Stimulated activated memory B cell treated with anti-CD40 and anti-IgM and Interleukin-4, amounts not matched to agents 10 μg/mL and 1 μg/mL and 100 μg/mL, for 72 hours (primary cell): ENCODE measurements at places on chromosomes 3 and 15.

DNA sequence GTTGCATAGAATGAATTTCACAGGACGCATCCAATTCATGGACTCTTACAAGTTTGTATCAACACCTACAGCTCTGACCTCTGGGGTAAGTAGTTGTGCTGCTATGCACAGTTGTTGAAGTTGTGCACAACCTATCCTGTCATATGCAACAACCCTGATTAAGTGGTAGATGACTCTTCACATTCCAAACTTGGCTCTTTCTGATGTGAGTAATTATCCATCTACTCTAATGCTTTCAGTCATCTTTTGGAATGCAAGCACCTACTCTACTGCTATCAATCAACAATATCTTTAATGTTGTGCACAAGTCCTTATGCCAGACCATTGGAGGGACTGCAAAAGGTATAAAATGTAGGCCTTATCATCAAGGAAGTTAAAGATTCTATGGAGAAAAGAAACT lies 921.4 kb downstream of the MCTP2 start:
- no peak for ATAC-seq

DNA sequence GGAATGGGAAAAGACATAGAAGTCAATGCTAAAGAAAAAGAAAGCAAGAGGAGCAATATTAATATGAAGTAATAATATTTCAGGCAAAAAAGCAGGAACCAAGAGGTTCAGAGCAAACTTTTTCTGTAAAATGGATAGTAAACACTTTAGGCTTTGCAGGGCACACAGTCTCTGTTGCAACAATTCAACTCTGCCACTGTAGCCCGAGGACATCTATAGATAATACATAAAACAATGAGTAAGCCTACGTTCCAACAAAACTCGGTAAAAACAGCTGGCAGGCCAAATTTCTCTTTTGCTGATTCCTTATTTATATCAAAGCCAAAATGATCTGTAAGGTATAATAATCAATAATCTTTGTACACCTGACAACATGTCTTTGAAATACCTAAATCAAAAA lies 56.8 kb downstream of the SMAD6 start:
- ATAC-seq = no peak

DNA sequence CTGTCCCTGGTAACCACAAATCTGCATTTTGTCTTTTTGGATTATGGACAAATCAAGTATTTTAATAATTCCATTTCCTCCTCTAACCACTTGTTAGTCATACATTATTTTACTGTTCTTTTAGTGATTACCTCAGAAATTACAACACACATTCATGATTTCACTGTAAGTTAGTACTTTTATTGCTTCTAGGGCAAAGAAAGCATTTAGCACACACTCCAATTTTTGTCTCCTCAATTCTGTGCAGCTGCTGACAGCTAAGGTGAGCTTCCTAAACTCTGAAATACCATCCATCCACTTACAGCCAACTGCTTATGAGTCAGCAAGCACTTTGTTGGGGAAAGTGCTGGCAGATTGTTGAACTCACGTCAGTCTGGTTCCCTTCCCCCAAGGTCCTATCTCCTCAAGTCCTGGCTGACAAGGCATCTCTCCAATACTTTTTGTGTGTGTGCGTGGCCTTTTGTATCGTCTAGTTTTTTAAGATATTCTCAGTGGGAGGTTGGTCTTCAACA lies 49.4 kb upstream of the TNFAIP8L3 start:
- no peak for ATAC-seq

GRCh38 chr3:165070682-165071081 lies 7.6 kb downstream of the SI start:
- ATAC-seq = no peak

- ATAC-seq = peak; percentile 27
These were observed 78.1 kb upstream of the RNF7 start for GRCh38 chr3:141659821-141660613.

- peak; percentile 72 for ATAC-seq
These were observed 5.7 kb downstream of the STIMATE start for GRCh38 chr3:52891615-52892081.

GRCh38 chr3:129291236-129291886 lies 12.7 kb downstream of the HMCES start:
- ATAC-seq = no peak

GRCh38 chr3:38129058-38129457 lies 7.9 kb downstream of the ACAA1 start:
- no peak for ATAC-seq

DNA sequence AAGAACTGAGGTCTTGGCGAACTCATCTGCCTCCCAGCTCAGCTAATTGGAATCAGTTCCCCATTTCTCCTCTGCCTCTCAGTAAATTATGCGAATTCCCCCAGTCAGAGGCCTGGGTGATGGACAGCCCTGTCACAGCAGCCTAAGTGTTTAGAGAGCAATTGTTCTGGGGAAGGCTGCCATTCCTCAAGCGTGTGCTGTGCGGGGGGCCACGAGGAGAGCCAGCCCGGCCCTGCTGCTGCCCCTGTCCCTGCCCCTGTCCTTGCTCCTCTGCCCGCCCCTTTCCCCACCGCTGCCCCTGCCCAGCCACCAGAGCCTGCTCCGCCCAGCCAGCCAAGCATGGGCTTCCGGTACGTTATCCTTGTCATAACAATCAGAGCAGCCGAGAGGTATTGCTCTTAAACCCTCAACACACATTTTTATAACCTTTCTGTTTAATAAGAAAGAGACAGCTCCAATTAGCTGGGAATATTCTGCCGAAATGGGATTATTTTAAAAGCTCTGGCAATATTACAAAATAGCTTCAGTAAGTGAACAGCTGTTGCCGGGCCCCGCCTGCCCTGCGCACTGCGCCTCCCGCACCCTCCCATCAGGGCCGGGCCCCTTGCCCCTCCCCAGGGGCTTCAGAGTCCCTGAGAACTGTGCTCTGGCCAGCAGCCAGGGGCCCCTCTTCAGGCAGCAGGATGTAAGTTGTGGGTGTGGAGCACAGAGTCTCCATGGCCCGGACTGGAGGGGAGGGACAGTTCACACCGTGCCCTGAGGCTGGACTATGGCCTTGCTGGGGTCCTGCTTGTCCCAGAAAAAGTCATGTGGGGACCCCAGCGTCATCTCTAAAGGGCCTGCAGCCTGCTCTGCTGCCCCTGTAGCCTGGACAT lies 12.4 kb upstream of the CACNA2D2 start:
- ATAC-seq = peak; percentile 75

- no peak for ATAC-seq
These were observed 76.2 kb upstream of the ADPGK start for GRCh38 chr15:72859757-72860145.

DNA sequence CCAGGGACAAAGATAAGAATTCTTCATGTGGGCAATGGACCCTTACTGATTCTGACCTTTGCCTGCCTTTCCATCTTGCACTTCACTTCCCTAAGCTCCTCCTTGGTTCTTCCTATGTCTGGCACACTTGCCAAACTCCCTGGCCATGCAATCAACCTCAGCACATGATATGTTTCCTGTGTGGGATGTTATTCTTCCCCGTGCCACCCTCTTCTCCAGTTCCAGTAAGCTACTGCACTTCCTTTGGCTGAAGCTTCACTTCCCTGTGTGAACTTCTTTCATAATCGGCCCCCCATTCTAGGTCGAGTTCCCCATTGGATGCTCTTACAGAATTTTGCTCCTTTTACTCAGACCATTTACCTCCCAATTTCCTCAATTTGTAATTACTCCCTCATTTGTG lies 10.7 kb upstream of the TASOR start:
- ATAC-seq = no peak

GRCh38 chr3:33658991-33659848 lies 58.8 kb downstream of the CLASP2 start:
- ATAC-seq = peak; percentile 89

- ATAC-seq = no peak
These were observed 294.6 kb downstream of the STXBP5L start for GRCh38 chr3:121202573-121202972.

- no peak for ATAC-seq
These were observed 622 bp upstream of the ZNF589 start for GRCh38 chr3:48240000-48240963.

GRCh38 chr15:101000271-101000681 lies 81.1 kb downstream of the LRRK1 start:
- ATAC-seq = no peak

DNA sequence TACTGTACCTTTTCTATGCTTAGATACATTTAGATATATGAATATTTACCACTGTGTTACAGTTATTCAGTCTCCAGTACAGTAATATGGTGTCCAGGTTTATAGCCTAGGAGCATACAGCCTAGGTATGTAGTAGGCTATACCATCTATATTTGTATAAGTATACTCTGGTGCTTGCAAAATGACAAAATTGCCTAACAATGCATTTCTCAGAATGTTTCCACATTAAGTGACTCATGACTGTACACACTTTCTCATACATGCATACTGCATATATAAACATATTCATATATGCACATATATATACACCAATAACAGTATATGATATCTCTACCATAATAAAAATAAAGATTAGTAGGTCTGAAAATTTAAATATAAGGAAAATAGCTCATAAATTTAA lies 169.3 kb downstream of the DPH6 start:
- no peak for ATAC-seq

DNA sequence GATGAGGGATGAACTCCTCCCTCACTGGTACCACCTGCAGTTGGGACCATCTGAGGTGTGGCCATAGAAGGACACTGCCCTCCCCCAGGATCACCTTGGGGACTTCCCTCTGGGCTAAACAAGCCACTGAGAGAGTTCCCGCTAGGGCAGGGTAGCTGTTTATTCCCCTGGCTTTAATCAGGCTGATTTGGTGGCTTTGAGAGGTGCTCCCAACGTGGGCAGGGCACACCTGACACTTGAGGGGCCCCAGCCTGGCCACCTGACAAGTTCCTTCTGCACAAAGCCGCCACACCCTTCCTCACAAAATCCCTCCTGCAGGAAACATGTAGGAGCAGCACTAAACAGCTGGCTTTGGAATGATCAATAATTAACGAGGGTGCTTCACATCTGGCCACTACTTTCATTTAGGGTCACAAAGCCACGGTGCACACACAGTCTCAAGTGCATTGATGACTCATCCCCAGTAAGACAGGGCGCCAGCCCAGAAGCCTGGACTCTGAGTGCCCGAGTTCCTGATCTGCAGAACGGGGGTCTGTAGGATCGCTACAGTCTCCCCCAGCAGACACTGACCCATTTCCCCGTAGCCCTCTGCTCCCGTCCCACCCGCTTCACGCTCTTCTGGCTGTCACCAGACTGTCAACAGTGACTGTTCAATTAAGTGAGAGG lies 75.1 kb downstream of the ATP10A start:
- no peak for ATAC-seq

DNA sequence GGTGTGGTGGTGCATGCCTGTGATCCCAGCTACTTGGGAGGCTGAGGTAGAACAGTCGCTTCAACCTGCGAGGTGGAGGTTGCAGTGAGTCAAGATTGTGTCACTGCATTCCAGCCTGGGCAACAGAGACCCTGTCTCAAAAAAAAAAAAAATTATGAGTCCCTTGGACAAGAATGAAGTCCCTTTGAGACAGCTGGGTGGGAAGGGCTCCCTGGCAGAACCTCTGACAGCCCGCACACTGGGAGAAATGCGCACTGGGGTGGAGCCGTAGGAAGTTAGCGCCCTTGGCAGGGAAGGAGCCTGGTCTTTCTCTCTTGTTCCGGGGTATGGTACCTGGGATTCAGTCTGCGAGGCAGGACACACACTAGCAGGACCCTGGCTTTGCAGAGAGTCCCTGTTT lies 51.4 kb downstream of the SLC30A4 start:
- ATAC-seq = no peak

DNA sequence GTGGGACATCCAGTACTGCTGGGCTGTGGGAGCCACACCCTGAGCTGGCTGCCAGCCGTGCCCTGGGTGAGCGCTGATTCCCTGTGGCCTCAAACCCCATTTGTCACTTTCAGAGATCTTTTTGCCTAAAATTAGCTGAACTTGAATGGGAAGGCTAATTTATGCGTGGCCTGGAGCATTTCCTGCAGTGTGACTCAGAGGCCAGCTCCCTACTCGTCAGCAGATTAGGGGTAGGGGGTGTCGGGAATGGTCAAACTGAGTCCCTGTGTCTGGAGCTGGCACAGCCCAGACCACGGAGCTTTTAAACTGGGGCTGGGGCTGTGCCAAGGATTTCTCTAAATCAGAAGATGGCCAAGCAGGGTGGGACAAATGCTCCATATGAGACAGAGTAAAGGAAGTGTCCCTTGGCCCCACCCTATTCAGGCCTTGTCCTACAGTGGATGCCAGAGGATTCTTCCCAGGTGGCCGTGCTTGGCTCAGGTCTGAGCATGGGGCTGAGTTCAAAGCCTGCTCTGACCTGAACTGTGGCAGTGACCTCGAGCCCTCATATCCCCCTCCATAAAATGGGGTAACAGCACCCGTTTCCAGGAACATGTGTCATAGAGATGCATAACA lies 59.7 kb downstream of the ATP2B2 start:
- ATAC-seq = no peak

- no peak for ATAC-seq
These were observed 143.6 kb downstream of the ANO10 start for GRCh38 chr3:43478118-43478785.

DNA sequence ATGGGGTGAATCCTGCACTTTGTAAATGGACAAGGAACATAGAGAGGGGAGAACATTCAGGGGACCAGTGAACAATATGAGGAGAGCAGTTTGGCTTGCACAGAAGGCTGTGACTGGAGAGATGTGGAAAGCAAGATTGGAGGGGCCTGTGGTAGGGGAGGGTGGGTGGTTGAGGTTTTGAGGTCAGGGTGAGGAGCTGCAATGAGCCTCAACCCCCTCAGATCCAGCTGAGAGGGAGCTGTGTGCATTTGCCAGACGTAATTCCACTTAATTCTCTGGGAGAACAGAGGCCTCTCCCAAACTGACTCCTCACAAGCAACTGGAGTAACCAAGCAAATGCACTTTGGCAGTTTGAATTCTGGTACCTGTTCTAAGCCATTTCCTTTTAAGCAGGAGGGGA lies 253.1 kb upstream of the TRIM42 start:
- no peak for ATAC-seq

GRCh38 chr3:157858821-157859220 lies 247.4 kb downstream of the SHOX2 start:
- ATAC-seq = no peak

GRCh38 chr3:141875374-141875892 lies 1.0 kb upstream of the ATP1B3 start:
- peak; percentile 81 for ATAC-seq

DNA sequence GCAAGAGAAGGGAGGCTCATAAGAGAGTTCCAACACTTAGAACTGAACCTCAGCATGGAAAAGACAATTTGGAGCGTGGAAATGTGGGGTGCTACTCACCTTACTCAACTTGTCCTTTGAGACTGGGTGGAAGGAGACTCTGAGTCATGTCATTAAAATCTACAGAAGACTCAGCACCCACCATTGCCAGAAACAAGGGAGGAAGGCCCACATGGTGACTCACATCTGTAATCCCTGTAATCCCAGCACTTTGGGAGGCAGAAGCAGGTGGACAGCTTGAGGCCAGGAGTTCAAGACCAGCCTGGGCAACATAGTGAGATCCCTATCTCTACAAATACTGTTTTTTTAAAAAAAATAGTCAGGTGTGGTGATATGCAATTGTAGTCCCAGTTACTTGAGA lies 161.9 kb upstream of the UBE3A start:
- ATAC-seq = no peak
